WTC11 (cell line): ENCODE measurements at places on chromosomes 6 and 20. TPM values are rescaled to one million over a fixed set of nuclear protein-coding genes. Genes with fewer than 3 reads are reported as not detected.

Gene MPIG6B
- total RNA-seq, result 0.09 to 0.11 TPM (median 0.11 TPM) in 3 replicates

Gene RTN4IP1
- 16.3 to 19.2 TPM (median 17.8 TPM) in 3 replicates for total RNA-seq

GRCh38 chr20:5864873-5865587, 85.3 kb downstream of the TRMT6 start:
- DNase-seq, result no peak

DNA sequence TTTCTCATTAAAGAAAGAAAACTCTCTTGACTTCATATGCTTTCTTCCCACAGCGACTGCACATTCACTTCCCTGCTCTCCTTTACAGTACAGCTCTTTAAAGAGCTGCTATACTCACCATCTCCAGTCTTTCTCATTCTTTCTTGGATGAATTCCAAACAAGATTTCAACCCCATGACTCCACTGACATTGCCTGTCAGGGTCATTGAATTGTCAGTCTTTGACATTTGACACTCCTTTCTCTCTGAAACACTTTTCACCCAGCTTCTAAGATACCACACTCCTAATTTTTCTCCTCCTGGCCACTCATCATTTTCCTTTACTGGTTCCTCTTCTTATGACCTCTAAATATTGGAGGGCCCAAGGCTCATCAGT, 811 bp upstream of the ARMH2 start:
- DNase-seq, result no peak

DNA sequence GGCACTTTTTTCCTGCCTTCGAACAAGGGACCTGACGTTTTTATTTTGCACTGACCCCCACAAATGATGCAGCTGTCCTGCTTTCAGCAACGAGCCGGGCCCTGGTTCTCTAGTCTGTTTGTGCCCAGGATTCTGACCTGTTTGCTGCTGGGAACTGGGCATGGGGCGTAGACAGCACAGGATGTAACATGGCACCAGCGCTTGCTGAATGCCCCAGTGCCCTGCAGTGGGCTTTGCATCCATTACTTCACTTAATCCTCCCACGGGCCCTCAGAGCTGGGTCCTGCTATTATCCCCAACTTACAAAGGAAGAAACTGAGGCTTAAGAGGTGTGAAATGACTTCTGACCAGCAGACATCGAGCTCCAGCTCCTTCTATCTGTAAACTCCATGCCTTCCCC, 80.4 kb upstream of the PMEPA1 start:
- DNase-seq, result no peak

- no peak for DNase-seq
These were observed 28.1 kb downstream of the PTPN1 start for GRCh38 chr20:50538276-50538675.

DNA sequence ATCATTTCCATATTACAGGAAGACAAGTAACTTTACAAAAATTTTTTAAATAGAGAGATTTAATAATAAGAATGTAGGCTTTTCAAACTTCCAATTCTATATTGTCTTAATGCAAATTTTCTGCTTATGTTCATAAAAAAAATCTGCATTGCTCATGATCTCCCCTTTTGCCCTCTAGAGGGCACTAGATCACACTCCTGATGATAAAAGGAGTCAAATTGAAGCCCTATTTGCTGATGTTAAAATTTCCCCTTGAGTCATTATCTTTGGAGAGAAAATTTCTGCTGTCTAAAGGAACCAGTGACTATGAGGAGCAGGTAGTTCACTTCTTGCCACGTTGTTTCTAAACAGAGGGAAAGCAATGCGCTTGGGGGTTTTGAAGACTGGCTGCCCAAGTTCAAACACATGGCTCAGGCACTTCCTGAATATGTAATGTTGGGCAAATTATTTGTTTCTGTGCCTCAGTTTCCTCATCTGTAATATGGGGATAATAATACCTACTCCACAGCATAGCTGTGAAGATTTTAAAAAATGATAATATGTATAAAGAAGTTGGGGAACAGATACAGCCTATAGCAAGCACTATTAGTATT, 874.2 kb downstream of the TFAP2A start:
- no peak for DNase-seq
